ENCODE measurements at places on chromosomes 7 and 10.
A peak's percentile ranks its signal among the peaks of the same experiment; 100 is the strongest.

DNA sequence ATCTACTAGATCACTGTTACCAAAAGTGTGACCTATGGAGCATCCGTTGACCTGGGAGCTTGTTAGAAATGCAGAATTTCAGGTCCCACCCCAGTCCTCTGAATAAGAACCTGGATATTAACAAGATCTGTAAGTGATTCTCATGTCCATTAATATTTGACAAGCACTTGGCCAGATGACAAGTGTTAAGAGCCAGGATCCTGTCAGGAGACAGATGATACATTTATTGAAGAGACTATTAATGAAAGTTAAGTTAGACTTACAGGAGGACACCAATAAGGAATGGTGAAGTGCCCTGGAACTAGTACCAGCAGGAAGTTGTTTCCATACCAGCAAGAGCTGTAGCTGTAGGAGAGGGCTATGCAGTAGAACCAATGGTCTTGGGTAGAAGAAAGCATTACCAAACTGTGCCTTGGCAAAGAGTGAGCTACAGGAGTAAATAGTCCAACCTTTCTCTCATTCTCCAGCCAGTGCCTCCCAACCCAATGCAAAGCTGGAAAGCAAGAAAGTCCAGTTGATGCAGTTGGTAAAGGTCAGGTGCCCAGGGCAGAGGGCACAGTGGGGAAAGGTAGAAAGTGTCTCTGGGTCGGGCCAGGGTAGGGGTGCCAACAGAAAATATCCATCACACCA lies 35.3 kb upstream of the ADD3 start:
- no peak for DNase-seq

DNA sequence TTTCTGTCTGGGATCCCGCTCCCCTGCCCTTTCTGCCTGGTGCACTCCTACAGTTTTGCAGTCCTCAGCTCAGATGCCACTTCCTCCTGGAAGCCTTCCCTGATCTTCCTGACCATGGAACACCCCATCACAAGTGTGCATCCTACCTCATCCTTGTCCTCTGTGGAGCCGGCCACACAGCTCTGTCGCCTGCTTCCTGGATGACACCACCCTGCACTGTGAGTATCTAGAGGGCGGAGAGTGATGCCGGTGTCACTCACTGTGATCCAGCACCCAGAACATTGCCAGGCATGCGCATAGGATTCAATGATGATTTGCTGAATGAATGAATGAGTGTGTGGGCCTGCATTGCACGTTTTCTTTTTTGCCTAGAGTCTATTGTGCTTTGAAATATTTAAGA lies 529.9 kb downstream of the TCERG1L start:
- no peak for DNase-seq

GRCh38 chr7:129642871-129643549 lies 31.5 kb downstream of the NRF1 start:
- DNase-seq, result peak; percentile 21

- peak; percentile 33 for DNase-seq
These were observed 67.8 kb downstream of the NAMPT start for GRCh38 chr7:106216923-106217542.

- DNase-seq, result no peak
These were observed 18.0 kb upstream of the NUDCD3 start for GRCh38 chr7:44508328-44509030.

- no peak for DNase-seq
These were observed 123.0 kb downstream of the IDE start for GRCh38 chr10:92450896-92451295.

DNA sequence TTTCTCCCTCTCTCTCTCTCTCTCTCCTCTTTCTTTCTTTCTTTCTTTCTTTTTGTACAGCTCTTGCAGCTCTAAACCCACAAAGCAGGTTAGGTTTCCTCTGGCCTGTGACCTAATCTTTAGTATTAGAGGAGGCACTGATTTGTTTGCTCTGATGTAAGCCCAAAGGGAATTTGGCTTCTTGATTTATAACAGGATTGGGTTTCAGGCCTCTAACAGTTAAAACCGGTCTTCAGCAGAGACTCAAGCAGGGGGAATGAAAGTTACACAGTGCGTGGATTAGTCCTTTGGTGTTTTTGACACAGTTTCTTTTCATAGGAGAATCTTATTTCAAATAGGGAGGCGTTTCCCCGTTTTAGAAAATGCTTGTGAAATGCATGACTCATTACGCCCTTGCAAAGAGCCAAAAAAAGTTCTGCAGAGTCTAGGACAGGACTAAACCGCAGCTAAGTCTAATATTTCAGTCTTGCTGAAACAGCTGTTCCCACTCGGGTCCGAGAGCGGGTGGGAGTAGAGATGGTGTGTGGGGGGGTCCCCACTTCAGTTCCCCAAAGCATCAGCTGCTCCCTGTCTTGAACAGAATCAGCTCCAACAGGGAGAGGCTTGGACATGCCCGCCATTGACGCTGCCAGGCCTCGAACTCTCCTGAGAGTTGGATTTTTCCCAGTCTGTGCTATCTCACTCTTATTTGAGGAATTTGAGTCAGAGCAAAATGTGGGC lies 296.5 kb upstream of the PITRM1 start:
- peak; percentile 97 for DNase-seq

GRCh38 chr7:9781710-9782109 lies 1192.0 kb upstream of the PHF14 start:
- DNase-seq, result no peak

DNA sequence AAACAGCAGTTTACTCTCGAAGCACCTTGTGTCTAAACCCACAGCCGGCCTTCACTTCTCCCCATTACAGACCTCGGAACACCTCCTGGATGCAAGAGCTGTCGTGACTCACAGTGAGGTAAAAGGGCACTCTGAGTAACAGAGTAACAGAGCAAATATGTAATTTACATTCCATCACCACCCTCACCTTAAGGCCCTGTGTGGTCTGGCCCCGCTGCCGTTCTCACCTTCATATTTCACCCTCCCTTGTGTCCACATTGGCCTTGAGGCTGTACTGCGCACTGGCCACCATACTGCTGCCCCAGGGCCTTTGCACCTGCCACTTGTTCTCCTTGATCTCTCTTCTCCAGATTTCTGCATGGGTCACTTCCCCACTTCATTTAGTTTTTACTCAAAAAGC lies 12.6 kb downstream of the FFAR4 start:
- no peak for DNase-seq

DNA sequence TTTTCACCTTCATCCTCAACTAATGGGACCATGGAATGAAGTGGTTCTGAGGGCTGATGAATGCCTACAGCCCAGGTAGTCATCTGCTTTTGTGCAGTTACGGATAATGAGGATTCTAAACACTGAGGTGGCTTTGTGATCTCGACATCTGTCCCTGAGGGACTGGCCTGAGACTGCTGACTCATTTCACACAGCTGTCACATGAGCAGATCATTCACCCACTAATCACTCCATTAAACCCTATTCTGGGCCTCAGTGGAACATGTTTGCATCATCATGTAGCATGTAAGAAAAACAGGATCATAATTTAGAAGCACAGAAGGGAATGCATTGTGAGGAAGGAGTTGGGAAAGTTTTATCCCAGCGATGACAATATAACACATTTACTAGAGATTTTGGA lies 79.4 kb upstream of the FEZF1 start:
- no peak for DNase-seq

DNA sequence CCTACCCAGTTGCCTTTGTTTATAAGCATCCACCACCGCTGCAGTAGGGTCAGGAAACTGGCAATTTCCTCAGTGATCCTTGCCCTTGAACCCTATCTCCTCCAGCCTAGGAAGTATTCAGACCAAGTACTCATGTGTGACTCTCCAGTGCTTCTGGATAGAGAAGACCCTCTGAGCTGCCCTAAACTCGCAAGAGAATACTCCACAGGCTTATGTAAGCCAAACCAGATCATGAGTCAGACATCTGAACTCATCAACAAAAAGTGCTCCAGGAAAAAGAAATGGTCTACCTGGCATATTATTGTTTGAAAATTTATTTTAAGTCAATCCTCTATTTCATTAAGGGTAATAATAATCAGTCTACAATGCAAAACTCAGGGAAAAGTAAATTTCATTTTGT lies 101.3 kb downstream of the KAT6B start:
- DNase-seq, result peak; percentile 43

DNA sequence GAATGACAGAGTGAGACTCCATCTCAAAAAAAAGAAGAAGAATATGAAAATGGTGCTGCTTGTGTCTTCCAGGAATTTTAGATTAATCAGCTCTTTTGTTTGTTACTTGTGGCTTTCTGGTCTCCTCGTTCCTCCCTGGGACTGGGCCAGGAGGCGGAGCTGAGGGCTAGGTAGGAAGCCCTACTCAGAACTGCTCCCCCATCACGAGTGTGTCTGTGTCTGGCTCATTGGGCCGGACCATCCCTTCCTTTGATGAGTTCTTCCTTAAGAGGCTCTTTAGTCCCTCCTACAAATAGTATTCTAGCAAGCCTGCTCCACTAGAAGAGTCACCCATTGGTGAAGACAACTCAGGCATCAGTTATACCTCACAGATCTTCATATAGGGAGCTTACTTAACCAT lies 56.8 kb upstream of the YAE1 start:
- DNase-seq, result no peak

DNA sequence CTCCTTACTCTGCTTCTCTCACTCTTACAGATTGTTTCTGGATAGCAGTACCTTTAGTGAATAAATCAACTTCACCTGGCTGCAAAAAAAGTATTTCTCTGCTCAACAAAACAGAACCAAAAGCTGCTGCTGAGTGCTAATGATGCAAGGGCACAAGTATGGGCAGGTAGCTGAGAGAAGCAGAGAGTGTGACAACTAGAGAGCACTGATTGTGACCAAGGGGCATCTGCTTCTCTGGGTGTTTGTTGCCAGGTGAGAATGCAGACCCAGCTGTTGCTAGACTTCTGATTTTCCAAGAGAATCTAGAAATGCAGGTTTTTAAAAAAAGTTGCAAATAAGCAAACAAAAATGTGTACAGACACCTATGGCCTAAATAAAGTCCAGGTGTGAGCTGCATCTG lies 25.3 kb upstream of the PPIF start:
- no peak for DNase-seq

DNA sequence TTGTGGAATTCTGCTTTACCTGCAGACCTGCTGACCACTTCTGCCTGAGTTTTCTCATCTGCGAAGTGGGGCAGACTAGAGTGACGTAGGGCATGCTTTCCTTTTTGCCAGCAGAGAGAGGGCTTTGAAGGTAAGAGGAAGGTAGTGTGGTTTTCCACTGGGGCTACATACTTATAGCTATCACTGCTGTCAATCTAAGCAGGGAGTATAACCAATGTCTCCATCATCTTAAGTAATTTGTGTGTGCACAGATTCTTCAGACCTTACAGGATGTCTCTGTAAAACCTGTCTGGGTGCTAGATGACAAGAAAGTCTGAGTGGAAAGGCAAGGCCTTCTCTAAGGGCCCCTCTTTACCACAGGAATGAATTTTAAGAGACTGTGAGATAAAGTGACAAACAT lies 106.8 kb downstream of the RBM20 start:
- no peak for DNase-seq

DNA sequence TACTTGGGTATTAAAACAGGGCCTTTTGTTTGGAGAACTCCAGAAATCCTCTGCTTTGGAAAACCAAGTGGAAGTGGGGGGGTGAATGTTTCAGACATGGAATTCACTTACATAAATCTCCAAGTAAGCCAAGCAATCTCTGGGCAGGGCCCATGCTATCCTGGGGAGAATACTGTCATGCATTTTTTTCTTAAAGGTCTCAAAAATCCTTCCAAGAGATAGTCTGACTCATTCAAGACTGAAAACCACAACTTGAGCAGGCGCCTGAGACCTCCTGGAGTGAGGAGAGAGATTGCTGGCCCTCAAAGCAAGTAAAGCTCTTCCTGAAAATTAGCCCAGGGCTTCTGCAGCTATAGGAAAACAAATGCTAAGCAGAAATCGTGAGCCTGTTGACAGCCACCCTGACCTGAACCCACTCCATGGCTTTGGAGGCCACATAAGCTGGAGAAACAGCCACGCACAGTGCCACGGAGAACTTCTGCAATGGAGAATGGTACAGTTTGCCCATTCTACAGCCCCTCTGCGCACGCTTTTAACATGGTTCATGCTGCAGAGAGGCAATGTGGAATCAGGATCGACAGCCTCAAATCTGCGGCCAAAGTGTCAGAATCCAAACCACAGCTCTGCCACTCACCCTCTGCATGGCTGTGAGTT lies 203.1 kb upstream of the AUTS2 start:
- DNase-seq, result peak; percentile 99

DNA sequence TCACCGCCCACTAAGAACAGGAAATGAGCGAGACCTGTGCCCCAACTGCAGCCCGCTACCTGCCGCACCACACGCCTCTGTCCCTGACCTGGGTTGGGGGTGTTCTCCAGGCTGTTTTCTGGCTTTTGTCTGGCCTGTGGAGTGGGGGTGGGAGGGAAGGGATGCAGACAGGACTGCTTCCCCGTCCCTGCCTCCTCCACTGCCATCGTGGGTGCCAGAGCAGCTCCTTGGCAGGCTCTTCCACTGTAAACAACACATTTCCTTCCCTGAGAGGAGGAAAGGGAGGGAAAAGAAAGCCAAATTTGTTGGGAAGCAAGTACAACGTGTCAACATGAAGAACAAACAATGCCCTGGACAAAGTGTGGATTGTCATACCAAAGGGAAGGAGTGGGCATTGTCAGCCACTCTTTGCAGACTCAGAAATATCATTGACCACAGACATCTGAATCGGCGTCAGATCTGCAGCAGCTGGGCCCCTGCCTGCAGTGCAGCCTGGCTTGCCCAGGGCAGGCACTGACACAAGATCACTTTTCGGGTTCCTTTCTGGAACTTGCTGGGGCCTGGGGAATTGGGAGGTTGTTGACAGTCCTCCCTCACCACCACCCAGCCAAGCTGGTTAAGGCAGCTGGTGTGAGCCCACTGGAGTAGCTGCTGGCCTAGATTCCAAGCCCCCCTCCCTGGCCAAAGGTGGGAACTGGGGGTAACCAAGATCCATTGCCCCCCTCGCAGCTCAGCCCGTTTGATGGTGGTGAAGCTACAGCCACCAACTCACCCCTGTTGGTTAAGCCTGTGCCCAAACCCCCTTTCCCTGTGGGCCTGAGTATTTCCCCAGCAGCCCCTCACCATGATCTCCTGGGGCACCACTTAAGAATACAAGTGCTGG lies 22.6 kb upstream of the TRIM8 start:
- DNase-seq, result no peak

GRCh38 chr7:77558284-77558967 lies 21.3 kb downstream of the PTPN12 start:
- DNase-seq, result no peak

- DNase-seq, result no peak
These were observed 19.0 kb upstream of the CFAP46 start for GRCh38 chr10:132961420-132961786.

- peak; percentile 57 for DNase-seq
These were observed 79.5 kb downstream of the SLC13A1 start for GRCh38 chr7:123120286-123120685.

- DNase-seq, result peak; percentile 33
These were observed 37.3 kb upstream of the SEMA3D start for GRCh38 chr7:85224171-85224570.

DNA sequence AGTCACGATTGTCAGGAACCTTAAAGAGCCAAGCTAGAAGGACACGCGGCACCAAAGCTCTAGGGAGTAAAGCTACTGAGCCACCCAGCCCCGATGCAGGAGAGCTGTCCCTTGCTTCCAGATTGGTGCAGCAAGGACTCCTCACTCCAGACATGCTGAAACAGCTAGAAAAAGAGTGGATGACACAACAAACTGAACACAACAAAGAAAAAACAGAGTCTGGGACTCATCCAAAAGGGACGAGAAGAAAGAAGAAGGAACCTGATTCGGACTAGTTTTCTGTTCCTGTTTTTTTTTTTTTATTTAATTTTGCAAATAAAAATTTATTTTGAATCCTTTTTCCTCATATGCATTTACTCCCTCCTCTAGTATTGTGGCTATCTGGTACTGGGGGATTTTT lies 11.4 kb upstream of the HKDC1 start:
- DNase-seq, result no peak
